ENCODE measurements at places on chromosomes 4 and X.

GRCh38 chrX:98795636-98796035 is 1614.4 kb downstream of the PCDH19 start:
- H3K4me3 ChIP-seq: no peak overlapping the region
- no peaks in the 10 kb centered on the region for H3K36me3 ChIP-seq
- no peaks in the 10 kb centered on the region for H3K4me1 ChIP-seq

DNA sequence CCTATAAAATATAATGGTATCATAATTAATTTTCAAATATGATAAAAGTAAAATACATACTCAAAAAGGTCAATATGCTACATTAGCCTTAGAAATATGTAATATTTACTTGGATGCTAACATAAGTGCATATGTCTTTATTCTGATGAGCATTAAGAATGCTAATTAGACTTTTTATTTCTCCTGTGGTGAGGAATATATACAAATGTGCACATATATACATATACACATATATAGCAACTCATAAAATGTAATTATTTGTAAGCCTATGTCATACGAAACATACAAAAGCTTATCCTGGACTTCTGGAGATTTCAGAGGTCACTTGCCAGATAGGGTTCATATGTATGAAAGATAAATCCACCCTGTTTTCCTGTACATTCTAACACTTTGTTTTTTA is 11.1 kb downstream of the PLA2G12A start:
- no peaks in the 10 kb centered on the region for H3K27me3 ChIP-seq
- no peak overlapping the region for H3K4me3 ChIP-seq
- no peaks in the 10 kb centered on the region for H3K36me3 ChIP-seq
- no peaks in the 10 kb centered on the region for H3K4me1 ChIP-seq

DNA sequence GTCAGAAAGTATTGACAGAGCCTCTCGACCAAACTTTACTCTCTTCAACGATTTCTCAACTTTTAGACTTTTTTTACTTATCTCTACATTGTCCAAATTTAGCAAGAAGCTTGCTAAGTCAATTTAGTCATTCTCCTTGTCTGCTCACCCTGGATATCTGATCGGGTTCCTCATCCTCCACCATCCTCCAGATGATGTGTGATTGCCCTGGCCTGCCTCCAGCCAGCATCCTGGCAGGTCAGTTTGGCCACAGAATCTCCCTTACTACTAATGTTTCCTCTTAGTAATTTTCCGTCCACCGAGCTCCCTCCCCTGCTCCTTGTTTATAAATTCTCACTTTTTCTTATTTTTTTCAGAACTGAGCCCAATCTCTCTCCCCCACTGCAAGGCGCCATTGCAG is 167.9 kb upstream of the ZFP42 start:
- H3K4me1 ChIP-seq: no peaks in the 10 kb centered on the region
- no peak overlapping the region for H3K4me3 ChIP-seq
- H3K36me3 ChIP-seq: no peaks in the 10 kb centered on the region

DNA sequence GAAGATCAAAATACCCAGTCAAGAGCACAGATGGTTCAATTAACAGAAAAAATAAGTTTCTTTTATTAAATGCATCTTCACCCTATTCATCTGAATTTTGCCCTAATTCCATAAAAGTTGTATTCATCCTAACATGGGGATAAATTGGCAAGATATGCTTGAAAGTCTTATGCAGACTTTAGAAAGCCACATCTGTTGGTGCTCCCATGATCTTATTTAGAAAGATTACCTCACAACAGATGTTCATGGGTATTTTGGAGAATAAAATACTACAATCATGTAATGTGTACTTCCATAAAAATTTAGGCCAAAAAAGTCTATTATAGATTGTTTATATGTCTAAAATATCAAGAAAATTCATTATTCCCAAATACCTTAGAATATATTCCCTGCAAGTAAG is 510.3 kb downstream of the TECRL start:
- no peaks in the 10 kb centered on the region for H3K4me1 ChIP-seq
- no peak for DNase-seq
- no peaks in the 10 kb centered on the region for H3K36me3 ChIP-seq
- H3K27me3 ChIP-seq: no peaks in the 10 kb centered on the region

DNA sequence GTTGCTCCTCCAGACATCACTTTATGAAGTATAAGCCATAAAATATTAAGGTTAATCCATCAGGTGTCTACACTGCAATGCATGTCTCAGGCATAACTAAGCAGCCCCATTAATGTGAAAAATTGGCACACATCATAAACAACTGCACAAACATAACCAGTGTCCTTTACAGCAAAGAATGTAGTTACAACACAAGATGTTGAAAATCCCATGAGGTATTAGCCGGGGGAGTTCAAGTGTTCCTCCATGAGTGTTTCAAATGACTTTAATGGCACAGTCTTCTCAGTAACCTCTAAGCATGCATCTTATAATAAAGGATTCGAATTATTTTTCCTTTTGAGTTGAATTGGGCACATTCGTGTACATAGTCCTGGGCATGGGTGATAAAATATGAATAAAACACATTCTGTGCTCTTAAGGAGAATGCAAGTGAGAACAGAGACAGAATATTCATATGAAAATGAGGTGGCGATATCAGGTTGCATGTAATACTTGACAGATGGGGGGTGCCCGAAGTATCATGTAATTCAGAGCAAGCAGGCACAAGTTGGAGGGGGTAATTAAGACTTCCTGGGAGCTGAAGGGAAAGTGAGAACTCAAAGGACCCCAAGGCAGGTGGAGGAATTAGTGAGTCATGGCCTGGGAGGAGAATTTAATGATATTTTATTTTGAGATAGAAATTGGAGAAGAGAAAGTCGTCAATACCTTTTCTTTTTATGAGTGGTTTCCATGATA is 18.2 kb upstream of the VCX2 start:
- DNase-seq: no peak
- H3K4me1 ChIP-seq: no peaks in the 10 kb centered on the region

DNA sequence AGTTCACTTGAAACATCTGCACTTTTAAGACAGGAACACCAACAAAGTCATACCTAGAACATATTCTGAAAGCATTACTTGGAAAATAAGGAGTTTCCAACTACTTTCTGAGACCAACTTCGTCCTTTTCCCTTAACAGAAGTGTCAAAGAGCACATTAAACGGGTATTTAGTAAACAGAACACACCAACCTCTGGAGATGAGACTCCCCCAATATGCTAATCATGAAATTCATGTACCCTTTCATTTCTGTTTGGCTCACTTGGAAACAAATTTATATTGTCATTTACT is 69.2 kb downstream of the NOCT start:
- peak overlapping the region; percentile 30 for H3K4me3 ChIP-seq
- H3K27ac ChIP-seq: peak overlapping the region; percentile 96
- H3K4me1 ChIP-seq: peaks cover 16% of the 10 kb centered on the region
- H3K36me3 ChIP-seq: no peaks in the 10 kb centered on the region

GRCh38 chrX:69361311-69361845 is 142.7 kb upstream of the NALF2 start:
- H3K4me1 ChIP-seq: no peaks in the 10 kb centered on the region
- H3K36me3 ChIP-seq: no peaks in the 10 kb centered on the region
- H3K4me3 ChIP-seq: no peak overlapping the region
- DNase-seq: no peak

DNA sequence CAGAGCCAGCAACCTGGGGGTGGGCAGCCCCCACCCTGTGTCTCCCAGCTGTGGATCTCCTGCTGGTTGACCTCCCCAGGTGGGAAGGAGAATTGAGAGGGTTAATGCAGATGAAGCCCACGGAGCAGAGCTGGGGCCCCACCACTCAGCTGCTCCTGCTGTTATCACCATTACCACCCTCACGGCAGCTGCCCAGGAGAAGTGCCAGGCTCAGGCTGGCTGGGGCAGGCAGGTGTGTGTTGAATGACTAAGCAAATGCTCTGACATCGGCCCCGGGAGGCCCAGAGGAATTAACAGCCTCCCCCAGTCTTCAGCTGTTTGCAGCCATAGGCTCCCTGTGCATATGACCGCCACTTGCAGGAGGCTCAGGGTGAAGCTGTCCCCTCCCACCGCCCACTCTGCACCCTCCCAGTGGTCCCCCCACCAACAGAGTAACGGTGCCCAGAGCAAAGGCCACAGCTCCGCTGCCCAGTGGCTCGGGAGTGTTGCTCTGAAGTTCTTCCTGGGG is 133.8 kb downstream of the CPZ start:
- no peaks in the 10 kb centered on the region for H3K4me1 ChIP-seq
- H3K4me3 ChIP-seq: no peak overlapping the region
- no peaks in the 10 kb centered on the region for H3K36me3 ChIP-seq
- DNase-seq: no peak
- no peaks in the 10 kb centered on the region for H3K27me3 ChIP-seq

- peaks cover 21% of the 10 kb centered on the region for H3K4me1 ChIP-seq
- H3K27ac ChIP-seq: peak overlapping the region; percentile 76
- peak overlapping the region; percentile 68 for H3K4me3 ChIP-seq
- H3K27me3 ChIP-seq: no peaks in the 10 kb centered on the region
- DNase-seq: peak; percentile 59
- peaks cover 4% of the 10 kb centered on the region for H3K36me3 ChIP-seq
Measured at GRCh38 chr4:139556724-139557555, 921 bp upstream of the SETD7 start.

DNA sequence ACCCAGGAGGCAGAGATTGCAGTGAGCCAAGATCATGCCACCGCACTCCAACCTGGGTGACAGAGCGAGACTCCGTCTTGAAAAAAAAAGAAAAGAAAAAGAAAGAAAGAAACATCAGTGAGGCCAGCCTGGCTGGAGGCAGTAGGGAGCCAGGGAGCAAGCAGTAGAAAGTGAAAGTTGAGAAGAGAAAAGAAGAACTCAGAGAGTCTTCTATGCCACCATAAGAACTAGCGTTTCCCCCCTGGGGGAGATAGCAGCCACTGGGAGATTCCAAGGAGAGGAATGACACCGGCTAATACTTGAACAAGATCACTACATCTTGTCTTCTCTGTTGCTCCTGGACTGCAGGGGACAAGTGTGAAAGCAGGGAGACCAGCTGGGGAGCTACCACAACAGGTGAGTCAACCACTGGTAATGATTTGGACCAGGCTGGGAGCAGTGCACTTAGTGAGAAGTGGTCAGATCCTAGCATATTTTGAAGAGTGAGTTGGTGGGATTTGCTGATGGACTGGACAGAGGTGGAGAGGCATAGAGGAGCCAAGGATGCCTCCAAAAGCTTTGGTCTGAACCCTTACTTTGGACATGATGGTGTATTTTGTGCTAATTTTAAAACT is 33.4 kb downstream of the SLC2A9 start:
- H3K4me1 ChIP-seq: no peaks in the 10 kb centered on the region
- no peaks in the 10 kb centered on the region for H3K27me3 ChIP-seq
- no peak overlapping the region for H3K4me3 ChIP-seq

- DNase-seq: no peak
- H3K27ac ChIP-seq: no peak overlapping the region
- no peaks in the 10 kb centered on the region for H3K4me1 ChIP-seq
- no peaks in the 10 kb centered on the region for H3K36me3 ChIP-seq
Measured at GRCh38 chrX:69046996-69047490, 118.2 kb downstream of the PJA1 start.

- H3K4me1 ChIP-seq: peaks cover 24% of the 10 kb centered on the region
- peak overlapping the region; percentile 69 for H3K4me3 ChIP-seq
- DNase-seq: no peak
- H3K36me3 ChIP-seq: no peaks in the 10 kb centered on the region
- no peaks in the 10 kb centered on the region for H3K27me3 ChIP-seq
Measured at GRCh38 chrX:24464498-24464835, 619 bp upstream of the PDK3 start.

DNA sequence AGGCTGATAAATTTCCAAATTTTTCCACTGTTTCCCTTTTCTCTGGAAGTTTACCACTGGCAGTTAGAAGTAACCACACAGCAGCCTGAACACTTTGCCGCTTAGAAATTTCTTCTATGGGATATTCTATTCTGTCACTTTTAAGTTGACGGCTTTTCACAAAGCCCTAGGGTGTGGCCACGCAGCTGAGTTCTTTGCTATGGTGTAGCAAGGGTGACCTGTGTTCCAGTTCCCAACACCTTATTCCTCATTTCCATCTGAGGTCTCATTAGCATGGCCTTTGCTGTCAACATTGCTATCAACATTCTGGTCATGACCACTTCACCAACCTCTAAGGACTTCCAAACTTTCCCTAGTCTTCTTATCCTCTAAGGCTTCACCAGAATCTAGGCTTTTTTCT is 45.4 kb upstream of the NFKB1 start:
- no peak overlapping the region for H3K27ac ChIP-seq
- no peaks in the 10 kb centered on the region for H3K36me3 ChIP-seq
- H3K27me3 ChIP-seq: no peaks in the 10 kb centered on the region
- DNase-seq: no peak

- no peak overlapping the region for H3K27ac ChIP-seq
- no peaks in the 10 kb centered on the region for H3K27me3 ChIP-seq
- no peaks in the 10 kb centered on the region for H3K4me1 ChIP-seq
- no peaks in the 10 kb centered on the region for H3K36me3 ChIP-seq
Measured at GRCh38 chr4:22482250-22483127, 33.4 kb downstream of the ADGRA3 start.

- no peak for DNase-seq
- H3K27me3 ChIP-seq: peaks cover 4% of the 10 kb centered on the region
- H3K36me3 ChIP-seq: no peaks in the 10 kb centered on the region
- H3K4me1 ChIP-seq: no peaks in the 10 kb centered on the region
- no peak overlapping the region for H3K27ac ChIP-seq
Measured at GRCh38 chr4:8589336-8589735, 3.2 kb upstream of the CPZ start.

GRCh38 chr4:100933628-100934027 is 413.7 kb downstream of the PPP3CA start:
- no peak for DNase-seq
- no peak overlapping the region for H3K4me3 ChIP-seq
- no peaks in the 10 kb centered on the region for H3K4me1 ChIP-seq
- no peaks in the 10 kb centered on the region for H3K36me3 ChIP-seq
- no peak overlapping the region for H3K27ac ChIP-seq

- H3K27me3 ChIP-seq: no peaks in the 10 kb centered on the region
- no peak for DNase-seq
- H3K4me3 ChIP-seq: no peak overlapping the region
- H3K4me1 ChIP-seq: no peaks in the 10 kb centered on the region
Measured at GRCh38 chrX:33741807-33742206, 390.3 kb downstream of the FAM47A start.

- no peak overlapping the region for H3K27ac ChIP-seq
- no peak overlapping the region for H3K4me3 ChIP-seq
- no peak for DNase-seq
- H3K4me1 ChIP-seq: no peaks in the 10 kb centered on the region
Measured at GRCh38 chr4:17492058-17492741, 19.7 kb downstream of the QDPR start.

GRCh38 chr4:39348371-39349315 is 17.5 kb downstream of the RFC1 start:
- no peak overlapping the region for H3K4me3 ChIP-seq
- H3K27me3 ChIP-seq: no peaks in the 10 kb centered on the region
- DNase-seq: no peak
- H3K27ac ChIP-seq: no peak overlapping the region
